ENCODE measurements at places on chromosomes 12 and 14.

GRCh38 chr12:49870501-49871262 is 27.8 kb upstream of the BCDIN3D start:
- peak; percentile 9 for DNase-seq

DNA sequence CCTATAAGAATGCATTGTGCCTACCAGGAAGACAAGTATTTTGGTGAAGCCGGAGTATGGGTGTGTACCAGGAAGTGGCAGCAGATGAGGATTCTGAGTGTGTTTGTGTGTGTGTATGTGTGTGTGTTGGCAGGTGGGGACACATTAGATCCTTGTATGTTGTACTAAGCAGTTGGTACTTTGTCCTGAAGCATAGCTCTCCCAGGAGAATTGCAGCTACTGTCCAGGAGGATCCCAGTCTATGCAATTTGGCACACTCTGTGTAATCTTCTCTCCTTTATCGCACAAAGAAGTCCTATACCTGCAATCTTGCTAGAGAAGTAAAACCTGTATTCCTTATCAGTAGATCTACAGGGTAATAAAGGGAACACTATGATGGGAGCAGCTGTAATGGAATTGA is 276.5 kb downstream of the PAWR start:
- no peak for DNase-seq

GRCh38 chr12:55728186-55728938 is 447 bp downstream of the CD63 start:
- no peak for DNase-seq

- DNase-seq, result no peak
These were observed 101.8 kb upstream of the EGLN3 start for GRCh38 chr14:34052658-34053014.

GRCh38 chr12:124732275-124733075 is 131.2 kb downstream of the SCARB1 start:
- DNase-seq, result no peak

DNA sequence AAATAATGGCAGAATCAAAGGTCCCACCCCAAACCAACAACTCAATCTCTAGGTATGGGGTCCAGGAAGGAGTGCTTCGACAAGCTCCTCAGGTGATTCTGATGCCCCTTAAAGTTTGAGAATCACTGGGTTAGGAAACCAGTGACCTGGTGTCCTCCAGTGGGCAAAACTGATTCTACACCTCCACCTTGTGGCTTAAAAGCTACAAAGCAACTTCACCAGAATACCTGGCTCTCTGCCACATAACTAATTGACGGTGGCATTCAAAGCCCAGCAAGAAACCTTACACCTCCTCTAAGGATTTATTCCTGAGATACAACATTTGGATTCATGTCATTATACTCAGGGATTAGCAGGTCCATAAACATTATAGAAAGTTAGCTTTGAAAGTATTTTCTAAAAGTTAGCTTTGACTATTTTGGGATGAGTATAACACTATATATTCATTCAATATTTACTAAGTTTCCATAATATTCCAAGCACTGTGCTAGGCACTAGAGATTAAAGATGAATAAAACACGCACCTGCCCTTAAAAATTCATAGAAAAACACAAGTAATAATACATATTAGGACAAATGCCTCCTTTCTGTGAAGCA is 45.4 kb downstream of the DCAF5 start:
- peak; percentile 42 for DNase-seq

DNA sequence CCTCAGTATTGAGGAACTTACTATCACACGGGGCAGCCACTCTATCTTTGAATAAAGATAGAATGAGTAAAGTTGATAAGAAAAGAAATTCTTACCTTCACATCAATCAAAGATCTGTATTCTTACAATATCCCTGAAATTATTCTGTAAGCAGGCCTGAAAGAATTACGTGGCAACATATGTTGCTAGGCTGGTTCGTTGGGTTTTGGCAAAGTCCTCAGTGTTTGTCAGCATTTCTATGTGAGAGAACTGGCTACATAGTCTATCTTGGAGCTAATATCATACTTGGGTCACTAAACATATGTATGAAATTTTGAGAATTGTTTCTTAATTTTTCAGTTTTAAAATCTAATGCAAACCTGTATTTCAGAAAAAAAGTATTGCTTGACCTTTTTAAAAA is 412.2 kb upstream of the GARIN6 start:
- no peak for DNase-seq

DNA sequence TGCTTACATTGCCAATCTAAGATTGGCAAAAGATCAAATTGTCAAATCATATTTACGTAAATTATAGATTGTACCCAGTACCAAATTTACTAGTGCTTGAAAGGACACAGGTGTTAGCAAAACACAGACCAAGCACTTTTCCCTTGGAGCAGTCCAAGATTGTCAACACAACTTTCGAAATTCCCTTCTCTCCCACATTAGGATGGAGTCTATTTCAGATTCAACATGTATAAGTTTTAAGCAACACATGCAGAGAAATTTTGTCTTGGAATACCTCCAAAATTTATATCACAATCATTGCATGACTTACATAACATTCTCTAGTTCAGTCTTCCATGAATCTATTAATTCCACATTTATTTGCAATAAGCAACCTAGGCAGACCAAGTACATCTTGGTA is 74.9 kb upstream of the SLCO1C1 start:
- DNase-seq, result no peak

DNA sequence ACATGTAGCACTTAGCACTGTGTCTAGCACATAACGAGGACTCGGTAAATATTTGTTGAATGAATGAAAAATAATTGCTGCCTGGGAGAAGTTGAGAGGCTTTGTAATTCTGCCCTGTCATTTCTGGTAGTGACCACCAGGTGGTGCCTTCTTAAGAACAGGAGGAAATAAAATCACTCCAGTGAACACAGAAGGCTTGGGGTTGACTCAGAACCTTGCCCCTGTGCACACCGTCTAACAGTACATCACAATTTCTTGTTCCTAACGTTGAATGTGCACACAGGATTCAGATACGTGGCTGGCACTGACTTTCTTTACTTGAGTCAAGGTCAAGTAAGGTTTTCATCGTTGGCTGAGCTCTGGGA is 91.8 kb downstream of the RGS6 start:
- no peak for DNase-seq

GRCh38 chr12:46659032-46659650 is 166.7 kb downstream of the SLC38A4 start:
- no peak for DNase-seq
